ENCODE measurements at places on chromosomes 7 and 10.
A peak's percentile ranks its signal among the peaks of the same experiment; 100 is the strongest.

- DNase-seq = no peak
These were observed 105.4 kb upstream of the ZMIZ1 start for GRCh38 chr10:78963074-78964034.

GRCh38 chr10:103806395-103807187, 48.8 kb downstream of the SH3PXD2A start:
- no peak for DNase-seq

DNA sequence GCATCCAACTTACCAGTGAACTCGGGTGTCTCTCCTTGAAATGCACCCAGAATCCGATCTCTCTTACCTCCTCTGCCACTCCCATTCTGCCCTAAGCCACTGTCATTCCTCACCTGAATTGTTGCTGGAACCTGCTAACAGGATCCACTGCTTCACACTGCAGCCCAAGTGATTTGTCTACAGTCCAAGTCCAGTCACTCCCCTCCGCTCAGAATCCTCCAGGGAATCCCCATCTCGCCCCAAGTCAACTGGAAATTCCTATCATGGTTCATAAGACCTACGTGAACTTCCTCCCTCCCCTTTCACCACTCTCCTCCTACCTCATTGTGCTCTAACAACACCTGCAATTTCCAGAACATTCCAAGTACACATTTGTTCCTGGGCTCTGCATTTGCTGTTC, 91.3 kb downstream of the SCRN1 start:
- peak; percentile 47 for DNase-seq

GRCh38 chr10:70135046-70135445, 2.4 kb upstream of the AIFM2 start:
- DNase-seq = no peak

- DNase-seq = no peak
These were observed 9.2 kb downstream of the OR2A5 start for GRCh38 chr7:144057954-144058353.

DNA sequence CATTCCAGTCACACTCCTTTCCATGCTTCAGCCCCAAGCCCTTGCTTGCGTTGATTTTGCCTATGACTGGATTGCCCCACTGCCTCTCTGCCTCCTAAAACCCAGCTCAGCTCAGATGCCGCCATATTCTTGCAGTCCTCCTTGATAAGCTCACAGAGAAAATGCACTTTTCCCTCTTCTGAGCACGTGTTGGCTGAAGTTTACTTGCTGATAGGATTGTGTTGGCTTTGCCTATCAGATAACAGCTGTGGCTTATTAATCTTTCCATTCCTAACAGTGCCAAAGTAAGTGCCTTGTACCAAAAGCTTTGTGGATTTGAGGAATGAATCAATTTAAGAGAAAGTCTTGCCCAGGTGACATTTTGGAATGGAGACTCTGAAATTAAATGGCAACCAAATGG, 249.2 kb downstream of the PHTF2 start:
- DNase-seq = no peak

All from suppressor macrophage treated with lipopolysaccharide for 1 hour (primary cell).